ENCODE measurements at places on chromosomes 6 and 20.

GRCh38 chr20:34834459-34834893 lies 9.0 kb upstream of the NCOA6 start:
- no peak for DNase-seq

DNA sequence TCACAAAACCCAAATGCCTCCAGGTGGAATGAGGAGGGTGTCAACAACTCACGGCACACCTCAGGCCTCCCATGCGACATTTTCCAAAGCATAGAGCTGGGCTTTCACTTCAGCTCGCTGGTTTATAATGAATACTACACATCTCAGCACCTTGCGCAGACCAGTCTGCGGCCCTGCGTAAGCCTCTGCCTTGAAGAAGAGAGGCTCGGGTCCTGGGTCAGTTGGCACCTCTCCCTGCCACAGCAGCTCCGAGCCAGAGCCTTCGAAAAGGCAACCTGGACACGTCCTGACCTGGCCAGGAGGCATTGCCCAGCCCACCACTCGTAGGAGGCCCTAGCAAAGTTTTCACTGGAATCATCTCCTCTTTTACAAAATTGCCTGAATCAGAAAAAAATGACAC lies 183.0 kb upstream of the AFDN start:
- no peak for DNase-seq

DNA sequence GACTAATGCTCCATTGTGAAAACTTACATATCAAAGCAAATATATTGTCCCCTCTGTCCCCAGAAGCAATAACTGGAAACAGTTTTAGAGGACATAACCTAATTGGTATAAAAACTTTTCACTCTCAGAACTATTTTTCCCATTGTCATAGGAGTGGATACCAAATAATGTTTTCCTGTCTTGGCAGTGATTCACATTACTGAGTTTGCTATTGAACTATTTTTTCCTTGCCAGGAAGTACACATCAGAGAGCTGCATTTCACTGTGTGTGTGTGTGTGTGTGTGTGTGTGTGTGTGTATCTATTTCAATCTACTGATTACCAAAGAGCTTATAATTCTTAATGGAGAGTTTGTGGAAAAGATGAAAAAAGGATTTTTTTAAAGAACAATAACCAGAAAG lies 45.4 kb downstream of the AKAP12 start:
- no peak for DNase-seq

DNA sequence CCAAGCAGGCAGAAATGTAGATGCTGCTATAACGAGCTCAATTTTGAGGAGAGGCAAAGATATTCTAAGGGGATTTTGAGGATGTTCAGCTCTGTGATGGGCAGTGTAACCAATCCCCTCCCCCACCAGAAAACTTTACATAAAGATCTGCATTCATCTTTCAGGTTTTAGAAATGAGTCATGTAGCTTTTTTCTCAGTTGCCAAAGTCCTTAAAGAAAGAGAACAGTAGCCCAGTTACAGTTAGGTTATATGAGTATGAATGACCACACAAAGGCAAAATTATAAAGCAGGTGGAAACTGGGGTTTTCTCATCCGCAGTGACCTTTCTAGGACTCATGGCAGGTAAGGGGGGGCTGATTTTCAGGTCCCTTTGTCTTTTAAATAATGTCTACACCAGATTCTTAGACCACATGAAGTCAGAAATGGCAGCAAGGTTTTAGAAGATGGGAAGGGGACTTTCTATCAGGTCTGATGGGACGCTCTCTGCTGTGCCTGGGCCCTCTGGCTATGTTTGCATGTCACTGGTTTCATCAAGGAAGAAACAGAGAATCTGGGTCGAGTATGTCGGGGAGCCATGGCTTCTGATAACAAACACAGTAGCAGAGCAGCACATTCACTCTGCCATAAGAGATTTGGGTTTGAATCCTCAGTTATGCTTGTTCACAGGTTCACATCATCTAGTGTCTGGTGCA lies 94.7 kb downstream of the CLIC5 start:
- no peak for DNase-seq

- no peak for DNase-seq
Observed at GRCh38 chr6:3299221-3299620, 40.5 kb downstream of the PSMG4 start.

GRCh38 chr20:50645253-50646068 lies 45.9 kb downstream of the RIPOR3 start:
- peak; percentile 63 for DNase-seq

DNA sequence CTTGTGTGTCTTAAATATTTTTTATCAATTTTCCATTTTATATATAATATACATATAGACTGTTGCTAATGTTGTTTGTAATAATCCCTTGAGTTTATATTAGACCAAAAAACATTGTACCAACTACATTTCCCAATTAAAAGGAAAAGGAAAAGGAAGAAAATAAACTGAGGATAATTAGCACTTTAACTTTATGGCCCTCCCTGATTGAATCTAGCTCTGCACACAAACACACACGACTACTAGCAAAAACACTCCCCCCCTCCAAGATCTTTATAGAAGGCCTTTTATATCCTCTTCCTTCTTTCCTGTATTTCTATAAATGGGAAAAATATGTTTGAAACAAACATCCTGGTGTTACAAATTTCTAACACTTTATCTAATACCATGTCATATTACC lies 276.8 kb downstream of the NKAIN2 start:
- DNase-seq = no peak

DNA sequence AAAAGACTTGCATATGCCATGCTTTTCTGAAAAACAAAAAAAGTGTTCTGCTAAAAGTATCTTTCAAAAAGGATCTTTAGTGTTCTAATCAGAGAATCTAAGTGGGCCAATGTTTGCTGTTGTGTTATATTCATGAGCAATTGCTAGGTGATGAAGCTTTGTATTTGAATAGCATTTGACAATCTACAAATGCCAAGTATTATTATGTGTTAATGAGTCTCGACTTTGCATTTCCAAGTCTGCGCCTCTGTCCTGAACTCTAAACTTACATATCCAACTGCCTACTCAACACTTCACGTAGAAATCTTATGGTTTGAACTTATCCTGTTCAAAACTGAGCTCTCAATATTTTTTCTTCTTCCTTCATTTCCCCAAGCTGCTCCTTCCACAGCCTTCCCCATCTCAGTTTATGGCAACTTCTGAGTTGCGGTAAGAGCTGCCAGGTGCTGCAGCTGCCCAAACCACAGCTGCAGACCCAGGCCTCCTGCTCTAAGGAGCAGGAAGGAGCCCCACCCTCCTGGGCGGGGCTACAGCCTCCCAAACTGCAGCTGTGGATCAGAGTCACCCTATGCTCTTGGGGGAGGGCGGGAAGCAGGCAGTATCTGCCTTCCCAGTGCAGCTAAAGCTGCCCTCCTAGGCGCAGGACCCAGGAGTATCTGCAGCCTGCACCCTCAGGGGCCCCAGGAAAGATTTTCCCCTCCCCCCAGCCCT lies 16.7 kb upstream of the MAK start:
- DNase-seq = no peak

GRCh38 chr6:106490030-106490429 lies 129.5 kb downstream of the CRYBG1 start:
- DNase-seq = no peak

DNA sequence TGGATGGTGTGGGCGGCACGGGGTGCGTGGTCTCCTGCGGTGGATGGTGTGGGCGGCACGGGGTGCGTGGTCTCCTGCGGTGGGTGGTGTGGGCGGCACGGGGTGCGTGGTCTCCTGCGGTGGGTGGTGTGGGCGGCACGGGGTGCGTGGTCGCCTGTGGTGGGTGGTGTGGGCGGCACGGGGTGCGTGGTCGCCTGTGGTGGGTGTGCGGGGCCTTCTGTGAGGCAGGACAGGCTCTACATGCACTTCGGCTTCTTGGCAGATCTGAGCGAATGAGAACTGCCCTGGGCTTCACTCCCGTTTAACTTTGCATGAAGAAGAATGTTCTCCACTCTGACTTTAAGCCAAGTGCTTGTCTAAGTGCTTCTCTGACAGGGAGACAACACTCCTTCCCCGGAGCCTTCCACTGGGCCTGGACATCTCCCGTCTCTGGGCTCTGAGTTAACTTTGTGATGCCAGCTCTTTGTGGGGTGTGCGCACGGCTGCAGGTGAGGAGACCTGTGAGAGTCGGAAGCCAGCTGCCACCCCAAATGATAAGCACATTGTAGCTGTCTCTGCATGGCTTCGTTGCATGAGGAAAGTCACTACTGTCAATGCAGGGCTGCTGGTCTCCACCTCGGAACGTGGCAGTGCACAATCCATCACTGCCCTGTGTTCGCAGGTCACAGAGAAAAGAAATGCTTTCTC lies 244.8 kb downstream of the DLL1 start:
- no peak for DNase-seq

DNA sequence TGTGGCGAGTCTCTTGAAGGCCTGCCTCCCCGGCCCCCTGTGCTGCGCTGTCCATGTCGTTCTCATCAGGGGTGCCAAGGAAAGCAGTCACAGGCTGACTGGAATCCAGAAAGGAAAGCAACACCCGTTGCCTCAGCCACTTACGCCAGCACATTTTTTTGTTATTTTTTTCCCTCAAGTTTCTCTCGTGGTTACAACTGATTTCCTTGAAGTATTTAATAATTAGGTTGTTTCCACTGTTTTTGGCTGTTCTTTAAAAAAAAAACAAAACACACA lies 17.9 kb upstream of the SLC22A1 start:
- DNase-seq = no peak

DNA sequence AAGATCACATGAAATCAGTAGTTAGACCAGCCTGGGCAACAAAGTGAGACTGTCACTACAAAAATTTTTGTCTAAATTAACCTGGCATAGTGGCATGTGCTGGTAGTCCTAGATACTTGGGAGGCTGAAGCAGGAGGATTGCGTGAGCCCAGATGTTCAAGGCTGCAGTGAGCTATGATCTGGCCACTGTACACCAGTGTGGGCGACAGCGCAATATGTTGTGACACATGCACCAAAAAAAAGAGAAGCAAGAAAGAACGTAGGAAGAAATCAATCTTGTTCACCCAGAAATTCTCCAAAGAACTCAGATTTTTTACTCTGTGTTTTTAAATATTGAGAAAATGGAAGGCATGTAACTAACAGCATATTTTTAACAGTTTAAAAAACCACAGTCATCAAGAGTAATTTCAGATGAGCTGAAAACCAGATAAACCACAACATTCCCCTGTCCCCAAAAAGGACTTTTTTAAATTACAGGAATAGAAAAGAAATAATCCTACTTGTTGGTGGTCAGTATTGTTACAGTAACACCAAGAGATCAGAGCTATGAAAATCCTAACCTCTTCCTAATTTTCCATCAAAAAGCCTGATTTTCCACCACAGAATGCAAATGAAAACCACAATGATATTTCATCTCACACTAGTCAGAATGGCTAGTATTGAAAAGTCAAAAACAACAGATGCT lies 240.2 kb downstream of the KHDC1L start:
- DNase-seq = no peak

DNA sequence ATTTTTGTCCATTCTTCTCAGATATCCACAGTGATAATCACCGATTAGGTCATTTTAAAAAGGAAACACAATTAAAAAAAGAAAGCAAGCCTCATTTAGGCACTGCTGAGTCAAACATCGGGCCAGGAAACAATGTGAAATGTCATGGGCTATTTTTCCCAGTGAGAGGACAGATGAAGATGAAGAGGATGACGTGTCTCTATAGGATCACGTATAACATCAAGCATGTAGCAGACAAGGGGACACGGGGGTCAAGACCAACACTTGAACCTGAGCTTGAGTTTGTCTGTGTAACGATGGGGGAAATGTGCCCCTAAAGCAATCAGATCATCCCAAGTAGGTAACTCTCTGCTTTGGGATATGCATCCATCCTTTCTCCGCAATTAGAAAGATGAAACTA lies 553.2 kb downstream of the CD83 start:
- no peak for DNase-seq

DNA sequence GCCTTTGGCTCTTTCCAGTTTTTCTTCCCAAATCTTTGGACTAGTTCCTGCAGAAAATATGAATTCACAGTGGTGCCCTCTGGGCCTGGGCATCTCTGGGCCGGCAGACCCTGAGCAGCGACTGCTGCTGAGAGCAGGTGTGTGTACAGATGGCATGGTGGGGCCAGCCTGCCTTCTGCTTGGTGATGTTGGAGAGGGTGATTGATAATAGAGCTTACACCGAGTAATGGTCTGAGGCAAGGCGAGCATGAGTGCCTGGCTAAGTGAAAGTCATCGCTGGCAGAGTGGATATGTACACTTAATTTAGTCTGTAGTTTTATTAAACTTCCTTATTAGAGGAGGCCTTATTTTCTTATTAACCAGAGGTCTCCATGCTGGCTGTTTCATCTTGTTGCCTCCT lies 156.9 kb downstream of the CDKAL1 start:
- no peak for DNase-seq

DNA sequence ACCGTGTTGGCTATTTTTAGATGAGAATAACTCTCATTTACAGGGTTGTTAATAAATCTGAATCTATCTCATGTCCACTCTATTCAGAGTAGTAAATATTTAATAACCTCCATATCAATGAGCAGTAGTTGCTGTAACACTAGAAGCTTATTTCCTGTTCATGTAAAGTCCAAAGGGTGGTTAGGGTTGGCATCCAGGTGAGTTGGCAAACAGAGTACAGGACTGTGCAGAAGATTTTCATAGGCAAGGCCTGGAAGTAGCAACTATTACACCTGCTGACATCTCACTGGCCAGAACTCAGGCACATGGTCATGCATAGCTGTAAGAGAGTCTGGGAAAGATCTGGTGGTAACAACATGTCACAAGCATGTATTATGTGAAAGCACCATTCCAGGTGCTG lies 147.5 kb downstream of the PHF3 start:
- no peak for DNase-seq

DNA sequence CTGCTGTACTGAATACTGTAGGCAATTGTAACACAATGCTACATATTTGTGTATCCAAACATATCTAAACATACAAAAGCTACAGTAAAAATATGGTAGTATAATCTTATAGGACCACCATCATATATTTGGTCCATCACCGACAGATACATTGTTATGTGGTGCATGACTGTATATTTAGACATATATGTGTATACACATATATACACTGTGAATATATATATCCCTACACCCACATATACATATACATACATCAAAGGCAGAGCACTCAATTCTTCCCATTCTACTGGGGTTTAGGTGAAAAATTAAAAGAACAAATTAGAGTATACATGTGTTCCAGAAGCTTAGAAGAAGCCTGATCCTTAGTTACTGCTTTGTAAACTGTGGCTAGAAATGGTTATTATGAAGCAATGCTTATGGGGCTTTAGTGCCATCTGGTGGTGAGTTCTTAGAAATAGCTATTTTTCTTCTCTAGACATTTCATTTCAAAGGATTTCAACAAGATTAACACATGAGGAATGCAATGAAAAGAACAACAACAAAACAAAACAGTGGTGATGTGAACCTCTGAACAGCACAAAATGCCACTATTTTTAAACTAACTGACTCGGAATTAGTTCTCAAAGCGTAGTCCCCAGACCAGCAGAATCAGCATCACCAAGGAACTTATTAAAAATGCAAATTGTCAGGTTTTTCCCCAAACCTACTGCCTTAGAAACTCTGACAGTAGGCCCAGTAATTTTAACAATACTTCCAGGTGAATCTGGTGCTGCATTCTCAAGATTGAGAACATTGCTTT lies 38.0 kb downstream of the PKHD1 start:
- no peak for DNase-seq

- no peak for DNase-seq
Observed at GRCh38 chr6:148221196-148221979, 121.2 kb upstream of the SASH1 start.

- no peak for DNase-seq
Observed at GRCh38 chr6:140846503-140847261, 1286.0 kb upstream of the GJE1 start.

- no peak for DNase-seq
Observed at GRCh38 chr20:9940329-9940728, 94.5 kb upstream of the ANKEF1 start.

- DNase-seq = no peak
Observed at GRCh38 chr20:47278907-47279348, 77.6 kb downstream of the ZMYND8 start.

All from GOT3 (cell line).